Keratinocyte (primary cell): ENCODE measurements at places on chromosomes 5 and 9. TPM values are rescaled to one million over a fixed set of nuclear protein-coding genes. Genes with fewer than 3 reads are reported as not detected.

DNA sequence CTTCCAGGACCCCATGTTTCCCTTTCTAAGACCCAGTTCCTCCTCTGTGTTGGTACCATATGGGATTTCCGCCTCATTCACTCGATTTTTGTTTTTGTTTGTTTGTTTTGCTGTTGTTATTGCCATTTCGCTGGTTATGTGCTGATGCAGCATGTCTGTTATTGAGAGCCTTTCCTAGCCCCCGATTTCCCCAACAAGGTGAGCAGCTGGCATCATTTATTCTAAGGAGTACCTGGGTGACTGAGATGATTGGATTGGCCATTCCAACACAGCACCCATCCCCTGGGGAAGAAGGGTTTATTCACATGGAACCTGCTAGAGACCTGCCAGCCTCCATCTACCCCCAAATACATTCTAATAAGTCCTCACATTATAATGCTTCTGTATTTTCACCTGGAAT is 2.7 kb downstream of the GLRA1 start:
- no peak overlapping the region for H3K27ac ChIP-seq
- DNase-seq, result no peak
- H3K36me3 ChIP-seq, result no peaks in the 10 kb centered on the region
- peaks cover 15% of the 10 kb centered on the region for H3K27me3 ChIP-seq

DNA sequence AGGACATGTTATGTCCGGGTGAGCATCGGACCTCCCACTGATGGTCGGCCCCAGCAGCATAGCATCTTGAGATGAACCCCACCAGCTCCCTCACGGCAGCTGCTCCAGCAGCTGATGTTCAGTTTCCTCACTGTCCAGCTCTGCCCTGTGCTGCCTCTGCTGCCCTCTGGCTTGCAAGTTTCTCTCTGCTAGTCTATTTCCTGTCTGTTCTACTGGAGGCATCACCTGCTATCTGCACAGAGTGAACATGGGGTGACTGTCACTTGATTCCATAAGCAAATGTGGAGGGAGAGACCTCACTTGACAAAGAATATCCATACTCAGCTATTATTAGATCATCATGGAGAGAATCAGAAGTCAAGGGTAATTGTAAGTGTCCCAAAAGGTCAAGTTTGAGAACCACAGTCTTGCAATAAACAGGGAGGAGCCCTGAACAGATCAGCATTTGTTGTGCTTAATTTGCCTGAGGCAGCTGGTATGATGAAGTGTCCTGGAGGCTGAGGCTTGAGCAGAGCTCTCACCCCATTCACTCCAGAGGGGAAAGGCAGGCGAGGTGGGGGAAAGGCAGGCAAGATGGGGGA is 702.8 kb downstream of the SEMA5A start:
- no peaks in the 10 kb centered on the region for H3K36me3 ChIP-seq
- H3K4me3 ChIP-seq, result no peak overlapping the region
- no peak overlapping the region for H3K27ac ChIP-seq
- H3K4me1 ChIP-seq, result no peaks in the 10 kb centered on the region

PCA3 gene
- polyA plus RNA-seq, result not detected in 3 replicates

GRCh38 chr9:10168241-10168640 is 444.6 kb downstream of the PTPRD start:
- no peaks in the 10 kb centered on the region for H3K36me3 ChIP-seq
- no peaks in the 10 kb centered on the region for H3K27me3 ChIP-seq
- no peak for DNase-seq
- H3K4me1 ChIP-seq, result no peaks in the 10 kb centered on the region
- H3K27ac ChIP-seq, result no peak overlapping the region

DNA sequence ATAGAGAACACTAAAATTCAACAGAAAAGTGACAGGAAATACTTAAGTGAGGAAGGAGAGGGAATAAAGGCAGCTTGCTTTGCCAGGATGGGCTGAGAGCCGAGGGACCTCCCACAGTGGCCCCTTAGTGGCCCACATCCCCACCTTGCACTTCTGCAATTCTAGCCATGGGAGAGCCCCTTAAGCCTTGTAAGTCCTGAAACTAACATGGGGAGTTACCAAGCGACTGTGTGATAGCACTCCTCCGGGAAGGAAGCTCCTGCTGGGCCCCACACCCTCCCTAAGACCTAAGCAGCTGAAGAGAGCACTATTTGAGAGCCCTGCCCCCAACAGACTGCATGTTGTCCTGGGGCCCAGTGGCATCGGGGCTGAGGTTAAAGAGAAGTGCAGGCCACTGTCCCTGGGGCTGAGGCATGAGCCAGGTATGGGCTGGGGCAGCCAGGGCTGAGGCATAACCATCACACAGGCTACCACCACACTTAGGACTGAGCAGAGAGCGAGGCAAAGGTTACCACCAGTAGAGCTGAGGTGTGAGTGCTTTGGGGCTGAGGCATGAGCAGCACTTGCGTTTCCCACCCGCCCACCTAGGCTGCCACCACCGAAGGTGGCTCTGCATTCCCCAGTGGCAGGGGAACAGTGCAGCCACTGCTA is 301.8 kb upstream of the TRPC7 start:
- no peaks in the 10 kb centered on the region for H3K27me3 ChIP-seq
- H3K36me3 ChIP-seq, result no peaks in the 10 kb centered on the region
- H3K4me1 ChIP-seq, result no peaks in the 10 kb centered on the region

DNA sequence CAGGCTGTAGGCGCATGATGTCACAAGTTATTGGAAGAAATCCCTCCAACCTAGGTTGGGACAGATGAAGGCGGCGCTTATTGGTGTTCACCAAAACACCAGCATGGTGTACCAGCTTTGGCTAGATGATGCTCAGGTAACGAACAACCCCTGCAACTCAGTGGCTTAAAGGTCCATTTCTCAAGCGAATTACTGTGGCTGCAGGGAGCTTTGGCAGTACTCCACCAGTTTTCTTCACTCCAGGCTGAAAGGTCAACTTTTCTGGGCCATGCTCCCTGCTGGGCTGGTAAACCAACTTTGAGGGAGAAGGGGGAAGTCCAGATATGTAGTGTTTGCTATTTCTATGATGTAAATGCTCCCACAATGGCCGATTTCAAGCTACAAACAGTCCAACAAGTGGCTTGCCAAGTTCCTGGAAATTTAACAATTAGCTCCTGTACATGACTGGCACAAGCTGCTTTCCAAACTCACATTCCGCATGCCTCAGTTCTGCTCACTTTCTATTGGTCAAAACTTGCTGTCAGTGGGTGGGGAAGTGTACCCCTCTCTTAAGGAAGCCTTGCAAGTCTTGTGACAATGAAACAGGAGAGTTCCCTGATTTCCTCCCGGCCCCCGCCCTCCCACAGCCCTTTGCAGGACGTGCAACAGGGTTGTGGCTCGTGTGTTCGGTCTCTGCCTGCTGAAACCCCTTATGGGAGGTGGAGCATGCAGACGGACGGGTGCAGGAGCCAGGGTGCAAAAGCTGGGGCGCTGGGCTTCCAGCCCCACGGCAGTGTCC is 588 bp upstream of the ZBED3 start:
- no peak overlapping the region for H3K27ac ChIP-seq
- H3K36me3 ChIP-seq, result no peaks in the 10 kb centered on the region
- peak overlapping the region; percentile 53 for H3K4me3 ChIP-seq
- H3K27me3 ChIP-seq, result no peaks in the 10 kb centered on the region
- H3K4me1 ChIP-seq, result peaks cover 4% of the 10 kb centered on the region
- DNase-seq, result no peak

AK8 gene
- 0.24 to 0.41 TPM (median 0.32 TPM) in 3 replicates for polyA plus RNA-seq

TEX48 gene
- not detected in 3 replicates for polyA plus RNA-seq

GRCh38 chr9:9778293-9778692 is 834.5 kb downstream of the PTPRD start:
- H3K36me3 ChIP-seq, result no peaks in the 10 kb centered on the region
- no peaks in the 10 kb centered on the region for H3K4me1 ChIP-seq
- DNase-seq, result no peak
- H3K4me3 ChIP-seq, result no peak overlapping the region
- H3K27me3 ChIP-seq, result no peaks in the 10 kb centered on the region
- H3K27ac ChIP-seq, result no peak overlapping the region

DNA sequence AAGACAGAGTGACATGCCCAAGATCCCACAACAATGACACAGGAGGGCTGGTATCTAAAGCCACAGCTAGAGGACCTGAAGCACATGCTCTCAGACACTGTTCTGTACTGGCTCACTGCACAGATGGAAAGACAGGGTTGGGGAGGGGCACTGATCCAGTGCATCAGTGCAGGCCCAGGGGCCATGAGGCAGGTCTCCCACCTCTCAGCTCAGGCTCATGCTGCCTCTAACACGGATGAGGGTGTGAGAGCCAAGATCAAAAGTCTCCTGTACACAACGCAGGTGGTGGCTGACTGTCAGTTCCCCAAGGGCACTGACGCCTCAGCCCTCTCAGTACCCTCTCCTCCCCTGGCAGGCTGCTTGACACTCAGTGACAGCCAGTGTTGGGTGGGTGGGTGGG is 10.9 kb downstream of the RAPGEF1 start:
- no peak overlapping the region for H3K4me3 ChIP-seq
- H3K36me3 ChIP-seq, result no peaks in the 10 kb centered on the region
- no peaks in the 10 kb centered on the region for H3K27me3 ChIP-seq
- DNase-seq, result no peak
